ENCODE measurements at places on chromosomes 5 and 9.

DNA sequence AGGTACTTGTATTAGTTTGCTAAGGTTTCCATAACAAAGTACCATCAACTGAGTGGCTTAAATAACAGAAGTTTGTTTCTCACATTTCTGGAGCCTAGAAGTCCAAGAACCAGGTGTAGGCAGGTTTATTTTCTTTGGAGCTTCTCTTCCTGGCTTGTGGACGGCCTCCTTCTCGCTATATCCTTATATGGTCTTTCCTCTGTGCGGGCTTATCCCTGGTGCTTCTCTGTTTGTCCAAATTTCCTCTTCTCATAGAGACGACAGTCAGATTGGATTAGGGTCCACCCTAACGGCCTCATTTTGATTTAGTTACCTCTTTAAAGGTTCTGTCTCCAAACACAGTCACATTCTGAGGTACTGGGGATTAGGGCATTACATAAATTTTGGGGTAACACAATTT, 88.3 kb downstream of the RMI1 start:
- DNase-seq, result no peak

DNA sequence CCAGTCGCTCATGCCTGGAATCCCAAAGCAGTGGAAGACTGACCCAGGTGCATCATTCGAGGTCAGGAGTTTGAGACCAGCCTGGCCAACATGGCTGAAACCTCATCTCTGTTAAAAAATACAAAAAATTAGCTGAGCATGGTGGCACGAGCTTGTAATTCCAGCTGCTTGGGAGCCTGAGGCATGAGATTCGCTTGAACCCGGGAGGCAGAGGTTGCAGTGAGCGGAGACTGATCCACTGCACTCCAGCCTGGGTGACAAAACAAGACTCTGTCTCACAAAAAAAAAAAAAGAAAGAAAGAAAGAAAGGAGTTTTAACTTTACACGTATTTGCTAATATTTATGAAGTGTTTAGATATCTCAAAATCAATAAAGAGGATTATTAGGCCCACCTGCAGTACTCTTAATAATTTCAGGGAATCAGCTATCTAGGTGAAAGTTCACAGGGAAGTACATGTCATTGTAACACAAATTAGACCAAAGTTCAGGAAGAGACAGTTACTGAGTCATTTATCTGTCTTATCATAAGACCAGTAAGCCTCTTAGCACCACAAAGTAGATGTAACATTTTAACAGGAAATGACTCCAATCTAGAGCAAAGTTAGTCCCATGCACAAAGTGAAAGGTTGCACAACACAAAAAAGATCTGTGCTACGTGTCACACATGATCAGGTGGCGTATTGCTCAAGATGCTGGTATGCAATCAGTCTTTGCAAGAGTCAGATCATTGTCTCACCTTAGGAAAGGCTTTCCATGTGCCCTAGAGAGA, 34.1 kb upstream of the PLIN2 start:
- no peak for DNase-seq

GRCh38 chr5:177403102-177403791, 2.8 kb upstream of the PFN3 start:
- peak; percentile 32 for DNase-seq

DNA sequence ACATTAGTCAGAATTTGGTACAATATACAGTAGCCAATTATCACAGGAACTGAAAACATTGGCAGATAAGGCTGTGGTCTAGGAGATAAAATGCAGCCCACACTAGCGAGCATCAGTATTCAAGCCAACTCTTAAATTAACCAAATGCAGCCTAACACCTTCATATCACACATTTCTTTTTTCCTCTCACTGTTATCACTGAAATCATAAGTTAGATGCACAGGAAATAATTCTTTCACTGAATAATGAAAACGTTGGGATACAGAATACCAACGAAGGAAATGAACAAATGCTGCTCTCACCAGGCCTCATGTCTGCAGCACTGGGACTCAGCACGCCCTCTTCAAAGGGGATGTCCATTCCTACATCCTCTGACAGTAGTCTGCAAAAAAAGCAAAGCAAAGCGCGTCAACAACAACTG, 109.1 kb upstream of the PCA3 start:
- no peak for DNase-seq

GRCh38 chr9:106864373-106865143, 1.6 kb downstream of the ZNF462 start:
- DNase-seq, result no peak

All from OCI-LY7 (cell line).